ENCODE measurements at places on chromosomes 12 and 14.

- no peak for DNase-seq
These were observed 128.6 kb downstream of the CRACR2A start for GRCh38 chr12:3624273-3624672.

GRCh38 chr14:49977126-49977841, 84.4 kb downstream of the ARF6 start:
- DNase-seq: no peak

DNA sequence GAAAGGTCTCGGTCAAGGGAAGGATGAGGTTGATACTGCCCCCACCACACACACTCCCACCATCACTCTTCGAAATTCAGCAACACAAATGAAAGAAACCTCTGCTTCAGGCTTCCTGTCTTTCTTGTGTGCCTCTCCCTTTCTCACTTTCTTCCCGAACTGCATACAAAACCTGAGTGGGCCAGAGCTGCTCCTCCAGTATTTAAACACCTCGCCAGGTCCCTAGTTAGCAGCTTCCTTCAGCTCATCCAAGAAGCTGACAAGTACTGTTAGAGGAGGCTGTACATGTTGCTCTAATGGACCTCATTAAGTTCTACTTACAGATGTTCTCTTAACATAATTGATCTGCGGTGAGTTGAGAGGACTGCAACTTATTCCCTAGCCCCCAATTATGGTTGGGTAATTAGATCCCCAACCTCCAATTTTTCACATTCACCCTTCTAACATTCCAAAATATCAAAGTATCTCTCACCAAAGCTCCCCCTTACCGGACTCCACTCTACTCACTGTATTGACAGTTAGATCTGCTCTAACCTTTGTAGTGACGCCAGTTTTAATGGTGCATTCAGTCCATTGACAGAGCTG, 4.1 kb upstream of the LMO3 start:
- no peak for DNase-seq

DNA sequence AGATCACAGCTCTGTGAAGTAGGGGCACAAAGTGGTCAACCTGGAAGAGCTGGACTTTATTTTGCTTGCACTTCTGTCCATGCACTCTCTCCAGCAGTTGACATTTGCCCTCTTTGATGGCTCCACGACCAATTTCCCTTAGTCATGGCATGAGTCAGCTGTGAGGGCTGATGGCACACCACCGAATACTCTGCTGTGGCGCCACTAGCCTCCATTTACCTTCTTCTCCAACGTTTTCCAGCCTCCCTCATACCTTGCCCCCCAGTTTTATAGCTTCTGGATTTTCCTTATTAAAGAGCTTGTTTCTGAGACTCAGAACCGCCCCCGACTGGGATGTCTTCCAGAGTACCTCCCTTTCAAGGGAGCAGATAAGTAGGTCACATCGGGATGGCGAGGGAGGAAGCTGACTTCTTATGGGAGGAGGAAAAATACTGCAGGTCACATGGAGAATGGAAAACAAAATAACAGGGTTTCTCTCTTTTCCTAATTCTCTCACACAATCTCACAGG, 17.6 kb downstream of the NINJ2 start:
- no peak for DNase-seq

- DNase-seq: no peak
These were observed 32.0 kb upstream of the SPPL3 start for GRCh38 chr12:120936197-120936596.

DNA sequence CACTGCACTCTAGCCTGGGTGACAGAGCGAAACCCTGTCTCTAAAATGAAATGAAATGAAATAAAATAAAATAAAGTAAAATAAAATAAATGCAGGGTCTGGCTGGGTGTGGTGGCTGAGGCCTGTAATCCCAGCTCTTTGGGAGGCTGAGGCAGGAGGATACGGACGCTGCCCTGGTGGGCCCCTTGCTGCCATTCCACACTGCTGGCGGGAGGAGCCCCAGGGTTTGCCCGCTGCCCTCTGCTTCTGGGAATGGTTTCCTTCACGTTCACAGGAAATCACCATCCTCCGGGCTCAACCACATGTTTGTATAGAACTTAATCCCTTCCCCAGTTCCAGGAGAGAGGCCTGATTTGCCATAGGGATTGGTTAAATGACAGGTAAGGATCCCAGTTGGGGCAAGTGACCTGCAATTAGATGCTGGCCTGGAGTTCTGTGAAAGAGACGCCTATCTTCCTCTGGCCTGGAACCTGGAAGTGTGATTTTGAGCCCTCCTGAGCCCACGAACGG, 29.3 kb downstream of the CALM1 start:
- no peak for DNase-seq

DNA sequence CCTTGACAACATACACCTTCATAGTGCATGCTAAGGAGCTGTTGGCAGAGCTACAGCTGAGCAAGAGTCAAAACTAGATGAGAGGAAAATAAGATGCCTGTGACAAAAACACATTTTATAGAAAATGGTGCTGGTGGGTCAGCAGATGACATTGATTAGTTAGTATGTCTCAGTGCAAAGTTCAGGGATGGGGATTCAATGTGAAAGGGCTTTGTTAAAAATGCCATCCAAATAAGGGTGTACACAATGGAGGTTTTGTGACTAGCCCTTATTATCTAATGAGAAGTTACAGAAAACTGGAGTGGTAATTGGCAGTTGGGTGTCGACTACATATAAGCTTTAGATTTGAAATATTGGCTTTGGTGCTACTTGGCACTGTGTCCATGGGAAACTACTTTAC, 169.0 kb downstream of the MON2 start:
- no peak for DNase-seq

DNA sequence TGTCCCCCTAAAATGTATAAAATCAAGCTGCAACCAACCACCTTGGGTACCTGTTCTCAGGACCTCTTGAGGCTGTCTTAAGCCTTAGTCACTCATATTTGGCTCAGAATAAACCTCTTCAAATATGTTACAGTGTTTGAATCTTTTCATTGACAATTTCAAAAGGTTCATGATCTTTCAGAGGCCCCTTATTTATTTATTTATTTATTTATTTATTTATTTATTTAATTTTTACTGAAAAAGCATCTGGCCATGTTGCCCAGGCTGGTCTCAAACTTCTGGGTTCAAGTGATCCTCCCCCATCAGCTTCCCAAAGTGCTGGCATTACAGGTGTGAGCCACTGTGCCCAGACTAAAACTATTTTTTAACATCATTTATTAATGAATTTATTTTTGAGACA, 8.2 kb upstream of the NUDT4 start:
- DNase-seq: no peak

DNA sequence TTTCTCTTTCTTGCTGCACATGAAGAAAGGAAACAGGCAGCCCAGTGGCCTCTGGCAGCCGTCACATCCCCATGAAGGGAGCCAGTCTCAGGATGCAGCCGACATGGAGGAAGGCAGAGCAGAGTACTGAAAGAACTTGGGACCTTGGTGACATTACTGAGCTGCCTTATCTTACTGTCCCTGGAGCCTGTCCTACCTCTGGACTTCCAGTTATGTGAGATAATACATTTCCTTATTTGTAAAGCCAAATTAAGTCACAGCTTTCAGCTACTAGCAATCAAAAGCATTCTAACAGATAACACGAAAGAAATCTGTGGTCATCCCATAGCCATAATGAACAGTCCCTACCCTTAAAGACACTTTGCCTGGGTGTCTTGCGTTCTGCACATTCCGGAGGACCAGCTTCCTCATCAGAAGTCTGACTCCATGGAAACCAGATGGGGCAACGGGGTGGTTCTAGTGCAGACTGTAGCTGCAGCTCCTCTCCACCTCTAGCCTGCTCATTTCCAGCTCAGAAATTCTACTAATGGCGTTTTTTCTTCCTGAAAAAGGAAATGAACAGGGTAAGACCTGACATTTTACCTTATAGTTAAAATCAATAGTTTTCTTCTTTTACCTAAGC, 7.8 kb upstream of the EGLN3 start:
- DNase-seq: no peak

DNA sequence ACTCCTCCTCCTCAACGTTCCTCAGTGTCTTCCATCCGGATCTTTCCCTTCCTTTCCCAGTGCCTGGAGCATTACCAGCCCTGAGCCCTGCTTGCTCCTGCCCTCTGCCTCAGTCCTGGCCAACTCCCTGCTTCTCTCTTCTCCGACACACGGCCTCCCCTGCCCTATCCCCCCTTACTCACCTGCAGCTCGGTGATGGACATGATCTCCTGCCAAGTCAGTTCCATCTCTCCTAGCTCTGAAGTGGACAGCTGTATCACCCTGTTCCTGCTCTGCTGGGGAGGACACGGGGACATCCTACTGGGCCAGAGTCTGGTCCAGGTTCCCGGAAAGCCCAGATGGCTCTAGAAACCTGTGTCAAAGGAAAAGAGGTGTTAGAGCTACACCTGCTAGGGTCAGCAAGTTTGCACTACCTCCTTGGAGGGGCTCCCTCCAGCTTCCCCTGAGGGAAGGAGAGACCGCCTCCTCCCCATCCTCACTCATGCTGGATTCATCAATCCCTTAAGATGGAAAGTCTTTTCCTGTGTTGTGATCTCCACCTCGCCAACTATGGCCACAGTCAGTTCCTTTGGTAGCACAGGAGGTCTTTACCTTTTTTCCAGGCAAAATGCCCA, 5.8 kb downstream of the NFE2 start:
- no peak for DNase-seq

Data from stimulated activated CD8-positive, alpha-beta memory T cell treated with anti-CD3 and anti-CD28 coated beads, Interleukin-7, amount 100 ng/mL, for 1 hour (primary cell).